CD4-positive, alpha-beta T cell treated with Interleukin-4 for 1 hour (primary cell): ENCODE measurements at places on chromosomes 3 and 15.
A peak's percentile ranks its signal among the peaks of the same experiment; 100 is the strongest.

GRCh38 chr3:44939581-44940036, 36.4 kb downstream of the ZDHHC3 start:
- DNase-seq, result no peak

GRCh38 chr3:69092030-69092516, 7.3 kb downstream of the ARL6IP5 start:
- DNase-seq, result peak; percentile 22

GRCh38 chr3:185460719-185461350, 38.0 kb downstream of the TMEM41A start:
- no peak for DNase-seq

- DNase-seq, result no peak
Observed at GRCh38 chr3:39937315-39937714, 127.9 kb downstream of the MYRIP start.

DNA sequence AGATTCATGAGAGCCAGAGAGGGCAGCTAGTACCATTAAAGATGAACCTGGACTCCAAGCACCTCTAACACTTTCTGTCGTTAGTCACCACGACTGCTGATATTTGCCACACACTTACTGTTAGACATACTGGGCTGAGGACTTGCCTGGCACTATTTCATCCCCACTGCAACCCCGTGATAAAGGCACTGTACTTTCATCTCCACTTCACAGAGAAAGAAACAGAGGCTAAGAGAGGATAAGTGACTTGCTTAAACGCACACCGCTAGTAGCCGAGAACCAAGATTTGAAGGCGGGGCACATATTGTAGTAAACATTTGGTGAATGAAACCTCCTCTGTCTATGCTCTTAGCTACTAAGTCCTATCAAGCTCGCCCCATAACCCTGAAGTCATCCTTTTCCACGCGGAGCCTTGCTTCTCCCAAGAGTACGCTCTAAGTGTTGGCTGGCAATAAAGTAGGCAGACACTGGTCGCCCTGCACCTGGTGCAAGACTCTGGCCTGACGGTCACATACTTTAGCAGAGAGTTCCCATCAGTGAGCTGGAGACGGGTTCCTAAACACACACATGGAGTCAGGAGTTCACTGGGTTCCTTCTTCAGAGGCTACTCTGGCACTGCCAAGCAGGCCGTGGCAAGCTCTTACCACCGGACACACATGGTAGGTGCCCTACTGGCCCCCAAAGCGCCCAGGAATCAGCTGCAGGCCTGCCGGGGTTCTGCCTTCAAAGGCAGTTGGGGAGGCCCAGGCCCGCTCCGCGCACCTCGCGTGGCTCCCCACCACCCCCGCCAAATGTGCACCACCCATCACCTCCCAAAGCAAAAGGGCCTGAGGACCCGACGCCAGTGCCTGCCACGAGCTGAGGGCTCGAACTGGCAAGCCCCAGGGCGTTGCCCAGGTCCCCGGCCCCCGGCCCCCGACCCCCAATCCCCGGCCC, 951 bp downstream of the POMGNT2 start:
- DNase-seq, result no peak
